ENCODE measurements at places on chromosomes 3 and 15.

DNA sequence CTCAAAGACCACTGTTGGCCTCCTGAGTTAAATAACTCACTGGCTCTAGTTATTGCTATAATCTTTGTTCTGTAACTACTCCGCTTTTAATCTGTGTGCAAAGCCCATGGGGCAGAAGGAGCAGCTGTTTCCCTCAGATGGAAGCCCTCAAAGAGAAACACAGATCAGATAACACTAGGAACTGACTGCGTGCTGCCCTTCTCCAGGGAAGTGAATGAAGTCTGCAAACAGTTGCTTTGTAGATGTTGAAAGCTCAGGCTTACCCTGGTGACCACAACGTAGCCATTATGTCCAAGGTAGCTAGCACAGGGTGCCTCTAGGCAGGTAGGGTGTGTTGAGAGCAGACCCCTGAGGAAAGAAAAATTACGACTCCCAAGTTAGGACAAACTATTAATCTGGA, 152.3 kb upstream of the STAC start:
- DNase-seq, result no peak

GRCh38 chr3:81565041-81565440, 196.4 kb downstream of the GBE1 start:
- DNase-seq, result no peak

DNA sequence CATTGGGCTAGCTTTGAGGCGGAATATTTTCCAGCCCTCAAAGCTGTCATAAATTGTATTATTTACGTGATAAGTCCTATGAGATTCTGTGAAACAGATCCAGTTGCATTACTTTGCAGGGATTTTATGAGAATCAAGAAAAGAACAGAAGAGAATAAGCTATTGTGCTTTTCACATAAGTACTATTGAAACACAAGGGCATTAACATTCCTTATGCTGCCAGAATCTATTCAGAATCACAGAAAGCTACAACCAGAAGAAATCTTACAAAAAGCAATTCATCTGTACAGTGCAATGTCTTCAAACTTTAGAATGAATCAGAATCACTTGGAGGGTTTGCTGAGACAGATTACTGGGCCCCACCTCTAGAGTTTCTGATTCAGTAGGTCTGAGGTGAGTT, 10.6 kb upstream of the CACNA1D start:
- DNase-seq, result no peak

- DNase-seq, result peak; percentile 2
Measured at GRCh38 chr3:193052354-193053045, 134.8 kb upstream of the MB21D2 start.

- DNase-seq, result no peak
Measured at GRCh38 chr3:108181172-108181571, 41.1 kb downstream of the IFT57 start.

DNA sequence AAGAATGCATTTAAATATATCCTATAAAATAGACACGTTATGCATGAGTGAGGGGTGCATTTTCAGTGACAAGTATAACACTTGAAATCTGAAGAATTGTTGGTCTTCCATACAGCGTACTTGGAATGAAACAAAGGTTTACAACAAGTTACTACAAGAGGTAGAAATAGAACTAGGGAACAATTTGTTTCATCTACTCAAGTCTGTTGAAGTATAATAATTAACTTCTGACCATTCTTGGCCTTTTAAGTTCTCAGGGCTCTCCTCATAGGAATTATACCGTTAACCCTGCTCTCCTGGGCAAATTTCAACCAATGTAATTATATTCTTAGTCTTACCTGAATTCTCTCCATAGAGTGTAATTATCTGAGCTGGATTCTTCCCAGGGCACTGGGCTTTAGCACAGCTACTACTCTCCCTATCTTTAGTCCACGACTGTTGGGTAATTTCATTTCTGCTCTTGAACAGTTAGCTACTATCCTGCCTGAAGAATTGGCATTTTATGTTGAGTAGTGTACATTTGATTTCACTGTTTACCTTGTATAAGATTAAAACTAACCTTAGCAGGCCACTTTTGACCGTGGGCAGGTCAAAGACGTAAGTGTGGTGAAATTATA, 100.6 kb downstream of the UBE2E2 start:
- no peak for DNase-seq

DNA sequence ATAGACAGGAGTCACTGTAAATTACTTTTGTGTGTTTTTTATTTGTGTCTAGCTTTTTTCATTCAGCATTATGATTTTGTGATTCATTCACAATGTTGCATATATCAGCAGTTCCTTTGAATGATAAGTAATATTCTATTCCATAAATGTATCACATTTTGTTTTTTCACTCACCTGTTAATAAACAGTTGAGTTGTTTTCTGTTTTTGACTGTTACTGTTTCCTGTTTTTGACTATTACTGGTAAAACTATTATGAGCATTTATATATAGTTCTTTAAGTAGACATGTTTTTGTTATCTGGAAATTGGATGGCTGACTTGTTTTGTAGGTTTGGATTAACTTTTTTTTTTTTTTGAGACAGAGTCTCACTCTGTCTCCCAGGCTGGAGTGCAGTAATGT, 138.4 kb downstream of the RSRC1 start:
- DNase-seq, result no peak

Data from amniotic epithelial cell (primary cell).